Activated naive CD4-positive, alpha-beta T cell treated with anti-CD3 and anti-CD28 coated beads, Interleukin-2, amount 10 ng/mL, durations not matched to agents 5 hours and 36 hours (primary cell): ENCODE measurements at places on chromosomes 4 and X. TPM values are rescaled to one million over a fixed set of nuclear protein-coding genes. Genes with fewer than 3 reads are reported as not detected.

Gene PCSK1N
- 0.38 TPM for total RNA-seq

Gene ZCCHC18
- total RNA-seq, result 0.78 TPM

Gene ITIH6
- not detected for total RNA-seq

Gene MAB21L2
- total RNA-seq, result not detected

Gene NRK
- total RNA-seq, result not detected

Gene MAGEC1
- not detected for total RNA-seq

Gene GAB1
- 0.60 TPM for total RNA-seq
